ENCODE measurements at places on chromosomes 13 and 19.
A peak's percentile ranks its signal among the peaks of the same experiment; 100 is the strongest.

DNA sequence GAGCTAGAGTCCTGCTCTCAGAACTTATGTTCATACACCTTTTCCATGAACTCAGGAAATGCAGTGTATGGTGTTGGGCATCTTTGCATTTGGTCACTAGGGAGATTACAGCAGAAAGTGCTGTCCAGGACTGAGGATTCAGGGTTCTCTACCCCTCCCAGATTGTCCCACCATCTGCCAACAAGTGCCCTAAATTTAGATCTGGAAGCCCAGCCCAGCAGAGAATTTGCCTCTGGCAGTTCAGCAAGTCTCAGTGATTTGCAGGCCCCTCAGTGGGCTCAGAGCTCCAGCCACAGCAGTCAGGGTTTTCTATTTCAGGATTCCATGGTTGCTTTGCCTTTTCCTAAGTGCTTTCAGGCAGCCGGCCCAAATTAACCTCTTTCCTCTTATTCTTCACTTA lies 23.4 kb downstream of the CNFN start:
- no peak for DNase-seq
- peaks cover 12% of the 10 kb centered on the region for H3K36me3 ChIP-seq
- H3K4me3 ChIP-seq: no peak overlapping the region
- no peaks in the 10 kb centered on the region for H3K27me3 ChIP-seq
- H3K27ac ChIP-seq: no peak overlapping the region

DNA sequence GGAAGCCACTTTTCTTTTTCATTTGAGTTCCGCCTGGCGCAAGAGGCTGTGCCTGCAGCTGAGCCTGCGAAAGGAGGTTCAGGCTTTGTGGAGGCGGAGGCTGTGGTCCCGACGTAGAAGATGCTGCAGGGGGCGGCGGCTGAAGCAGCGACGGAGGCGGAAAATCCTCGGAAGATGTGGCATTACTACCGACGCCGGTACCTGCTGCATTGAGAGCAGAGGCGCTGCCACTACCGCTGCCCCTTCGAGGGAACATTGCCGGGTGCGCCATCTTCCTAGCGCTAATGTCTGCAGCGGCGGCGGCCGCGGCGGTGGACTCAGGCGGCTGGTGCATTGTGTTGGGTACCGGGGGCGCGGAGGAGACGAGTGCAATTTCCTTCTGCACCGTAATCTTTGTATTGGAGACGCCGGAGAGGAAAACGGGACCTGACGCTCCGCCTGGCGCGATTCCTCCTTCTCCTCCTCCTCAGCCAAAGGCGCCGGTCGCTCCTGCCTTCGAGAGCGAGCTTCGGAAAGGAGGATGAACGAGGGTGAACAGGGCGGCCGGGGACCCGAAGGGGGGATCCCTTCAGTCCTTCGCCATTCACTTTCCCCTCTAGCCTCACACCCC lies at the start of gene TSC22D1:
TSC22D1 (minus strand) TSS at position 590 of the 610 bp plus-strand sequence; CDS start at position 334, 256 bp downstream.
- H3K4me3 ChIP-seq: peak within 1 kb of the TSS; percentile 91
- peak within 1 kb of the TSS; percentile 92 for H3K27ac ChIP-seq
- peak; percentile 81 for DNase-seq
- H3K36me3 ChIP-seq: peaks cover 5% of the 10 kb centered on the region
- no peaks in the 10 kb centered on the region for H3K27me3 ChIP-seq
- peaks cover 45% of the 10 kb centered on the region for H3K4me1 ChIP-seq

DNA sequence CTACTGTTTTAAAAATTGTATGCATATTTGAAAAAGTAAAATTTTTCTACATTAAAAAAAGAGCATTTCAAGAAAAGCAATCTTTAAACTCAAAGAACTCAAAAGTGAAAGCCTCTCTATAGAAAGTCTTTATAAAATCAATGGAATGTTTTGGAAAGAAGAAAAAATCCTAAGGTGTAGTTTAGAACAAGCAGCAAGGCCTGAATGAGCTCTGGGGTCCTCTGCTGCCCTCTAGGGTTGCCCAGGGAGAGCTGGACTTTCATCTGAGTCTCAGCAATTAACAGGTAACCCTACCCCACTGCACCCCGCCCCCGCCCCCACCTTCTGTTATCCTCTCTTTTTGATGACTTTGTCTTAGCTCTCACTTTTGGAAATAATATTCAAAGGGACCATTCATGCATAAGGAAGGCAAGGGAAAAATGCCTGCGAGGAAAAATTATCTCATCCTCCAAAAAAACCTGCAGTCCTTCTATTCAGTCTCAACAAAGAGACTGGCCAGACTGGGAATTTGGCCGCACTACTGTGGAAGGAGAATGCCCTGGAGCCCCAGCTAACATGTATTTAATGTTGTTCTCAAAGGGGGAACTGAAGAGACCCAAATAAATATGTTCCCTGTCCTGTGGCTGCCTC lies 24.1 kb downstream of the SLC25A30 start:
- peaks cover 44% of the 10 kb centered on the region for H3K4me1 ChIP-seq
- DNase-seq: peak; percentile 63
- no peak overlapping the region for H3K4me3 ChIP-seq
- peaks cover 43% of the 10 kb centered on the region for H3K36me3 ChIP-seq
- H3K27me3 ChIP-seq: no peaks in the 10 kb centered on the region

- no peak for DNase-seq
- no peak overlapping the region for H3K27ac ChIP-seq
- no peak overlapping the region for H3K4me3 ChIP-seq
- H3K36me3 ChIP-seq: peaks cover 3% of the 10 kb centered on the region
- peaks cover 55% of the 10 kb centered on the region for H3K4me1 ChIP-seq
Observed at GRCh38 chr13:74003374-74003773, 130.8 kb downstream of the KLF12 start.

DNA sequence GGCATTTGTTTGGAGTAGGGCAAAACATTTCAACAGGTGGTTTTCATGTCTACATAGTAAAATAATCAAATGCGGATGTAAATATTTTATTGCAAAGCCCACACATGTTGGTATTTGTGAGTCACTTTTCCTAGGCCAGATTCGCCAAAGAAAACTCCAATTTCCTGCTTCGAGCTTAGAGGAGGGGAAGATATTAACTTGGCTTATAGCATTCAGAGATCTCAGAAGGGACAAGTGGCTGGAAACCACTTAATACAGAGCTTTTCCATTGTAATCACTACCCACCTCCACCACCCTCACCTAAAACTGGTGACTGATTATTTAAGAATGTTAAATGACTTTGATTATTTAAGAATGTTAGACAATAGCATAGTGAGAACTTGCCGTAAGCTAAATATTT lies 530.6 kb upstream of the SPRY2 start:
- no peaks in the 10 kb centered on the region for H3K4me1 ChIP-seq
- H3K27me3 ChIP-seq: no peaks in the 10 kb centered on the region
- no peaks in the 10 kb centered on the region for H3K36me3 ChIP-seq
- no peak for DNase-seq
- H3K4me3 ChIP-seq: no peak overlapping the region

- H3K4me3 ChIP-seq: peak overlapping the region; percentile 65
- peaks cover under 1% of the 10 kb centered on the region for H3K36me3 ChIP-seq
- H3K27ac ChIP-seq: peak overlapping the region; percentile 30
- H3K27me3 ChIP-seq: no peaks in the 10 kb centered on the region
Observed at GRCh38 chr19:3047496-3048189, 14.7 kb downstream of the TLE5 start.

DNA sequence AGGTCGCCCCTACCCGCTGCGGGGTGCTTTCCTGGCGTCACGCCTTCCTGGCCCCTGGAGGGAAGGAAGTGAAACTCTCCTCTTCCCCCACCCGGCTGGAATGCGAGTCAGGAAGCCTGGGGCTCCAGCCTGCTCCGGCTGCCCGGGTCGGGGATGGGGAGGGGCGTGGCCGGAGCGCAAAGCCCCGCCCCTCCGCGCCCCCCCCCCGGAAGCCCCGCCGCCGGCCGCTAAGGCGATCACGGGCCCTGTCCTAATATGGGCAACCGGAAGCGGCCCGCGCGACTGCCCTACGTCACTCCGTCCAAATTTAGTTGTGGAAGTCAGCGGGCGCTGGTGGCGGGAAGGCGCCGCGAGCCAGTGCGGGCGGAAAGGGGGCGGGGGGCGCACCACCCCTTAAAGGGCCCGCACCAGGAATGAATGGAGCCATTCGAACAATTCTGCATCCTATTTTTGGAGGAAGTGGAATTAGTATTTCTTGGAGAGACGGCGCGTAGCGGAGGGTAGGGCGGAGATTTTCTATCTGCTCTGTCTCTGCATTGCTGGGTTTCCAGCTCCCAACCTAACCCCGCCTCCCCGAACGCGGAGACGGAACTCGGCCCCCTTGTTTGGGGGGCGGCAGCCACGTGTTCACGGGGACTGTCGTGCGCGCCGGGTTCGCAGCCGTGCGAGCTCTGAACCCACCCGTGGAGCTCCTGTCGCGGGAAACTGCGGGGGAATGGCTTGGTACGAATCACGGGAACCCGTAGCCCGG lies 1.6 kb downstream of the IER2 start:
- peaks cover 30% of the 10 kb centered on the region for H3K36me3 ChIP-seq
- peak overlapping the region; percentile 100 for H3K27ac ChIP-seq
- peak; percentile 98 for DNase-seq
- H3K4me3 ChIP-seq: peak overlapping the region; percentile 83

DNA sequence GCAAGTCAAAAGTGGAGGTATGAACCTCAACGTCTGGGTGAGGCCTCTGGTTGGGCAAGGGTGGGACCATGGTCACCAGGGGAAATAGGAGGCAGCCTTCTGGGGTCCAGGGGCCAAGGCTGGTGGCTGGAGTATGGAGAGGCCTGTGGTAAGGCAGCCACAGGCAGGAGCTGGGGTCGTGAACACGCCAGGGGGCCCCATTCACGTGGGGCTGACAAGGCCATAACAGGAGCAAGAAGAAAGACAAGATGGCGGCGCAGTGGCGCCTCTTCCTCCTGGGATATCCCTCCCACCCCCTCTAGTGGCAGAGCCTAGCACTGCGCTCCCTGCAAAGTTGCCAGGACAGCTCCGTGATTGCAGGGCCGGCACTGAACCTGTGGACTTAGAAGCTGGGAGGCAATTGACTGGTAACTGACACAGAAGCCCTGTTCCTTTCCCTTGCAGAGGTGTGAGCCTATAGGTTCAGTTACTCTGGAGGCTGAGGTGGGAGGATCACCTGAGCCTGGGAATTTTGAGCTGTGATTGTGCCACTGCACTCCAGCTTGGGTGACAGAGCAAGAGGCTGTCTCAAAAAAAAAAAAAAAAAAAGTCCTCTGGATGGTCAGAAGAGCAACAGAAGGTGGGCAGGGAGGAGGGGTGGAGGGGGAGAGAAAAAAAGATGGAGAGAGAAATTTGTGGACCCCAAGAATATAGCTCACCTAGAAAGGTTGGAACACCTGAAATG lies 19.7 kb upstream of the EDDM13 start:
- H3K36me3 ChIP-seq: peaks cover 4% of the 10 kb centered on the region
- H3K4me1 ChIP-seq: no peaks in the 10 kb centered on the region
- DNase-seq: peak; percentile 90
- no peak overlapping the region for H3K27ac ChIP-seq
- H3K27me3 ChIP-seq: no peaks in the 10 kb centered on the region

GRCh38 chr19:49766007-49766929 lies 533 bp upstream of the AP2A1 start:
- peaks cover 29% of the 10 kb centered on the region for H3K4me1 ChIP-seq
- peak; percentile 100 for DNase-seq
- H3K27me3 ChIP-seq: no peaks in the 10 kb centered on the region
- H3K4me3 ChIP-seq: peak overlapping the region; percentile 91
- peaks cover 3% of the 10 kb centered on the region for H3K36me3 ChIP-seq

DNA sequence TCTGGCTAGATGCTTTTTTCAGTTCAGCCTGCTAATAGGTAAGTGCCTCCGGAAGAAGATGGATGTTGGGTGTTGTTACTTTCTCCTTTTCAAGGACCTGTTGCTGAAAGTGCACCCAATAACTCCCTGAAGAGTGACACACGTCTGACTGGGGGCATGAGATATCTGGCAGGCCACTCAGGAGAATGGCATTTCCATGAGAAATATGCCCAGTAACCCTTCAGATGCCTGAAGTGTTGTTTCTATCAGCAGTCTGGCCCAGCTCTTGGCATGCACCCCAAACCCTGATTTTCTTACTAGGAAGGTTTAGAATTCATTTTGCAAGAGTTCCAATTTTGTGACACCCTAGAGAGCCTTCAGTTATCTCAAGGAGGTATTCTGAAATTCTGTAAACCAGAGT lies 71.5 kb downstream of the ARHGAP35 start:
- no peak for DNase-seq
- no peak overlapping the region for H3K27ac ChIP-seq
- H3K4me3 ChIP-seq: no peak overlapping the region
- H3K4me1 ChIP-seq: peaks cover 52% of the 10 kb centered on the region

- H3K36me3 ChIP-seq: peaks cover 12% of the 10 kb centered on the region
- H3K4me1 ChIP-seq: peaks cover 15% of the 10 kb centered on the region
- peak overlapping the region; percentile 57 for H3K27ac ChIP-seq
- DNase-seq: peak; percentile 35
- no peak overlapping the region for H3K4me3 ChIP-seq
- H3K27me3 ChIP-seq: no peaks in the 10 kb centered on the region
Observed at GRCh38 chr19:10769533-10770491, 51.9 kb downstream of the DNM2 start.

DNA sequence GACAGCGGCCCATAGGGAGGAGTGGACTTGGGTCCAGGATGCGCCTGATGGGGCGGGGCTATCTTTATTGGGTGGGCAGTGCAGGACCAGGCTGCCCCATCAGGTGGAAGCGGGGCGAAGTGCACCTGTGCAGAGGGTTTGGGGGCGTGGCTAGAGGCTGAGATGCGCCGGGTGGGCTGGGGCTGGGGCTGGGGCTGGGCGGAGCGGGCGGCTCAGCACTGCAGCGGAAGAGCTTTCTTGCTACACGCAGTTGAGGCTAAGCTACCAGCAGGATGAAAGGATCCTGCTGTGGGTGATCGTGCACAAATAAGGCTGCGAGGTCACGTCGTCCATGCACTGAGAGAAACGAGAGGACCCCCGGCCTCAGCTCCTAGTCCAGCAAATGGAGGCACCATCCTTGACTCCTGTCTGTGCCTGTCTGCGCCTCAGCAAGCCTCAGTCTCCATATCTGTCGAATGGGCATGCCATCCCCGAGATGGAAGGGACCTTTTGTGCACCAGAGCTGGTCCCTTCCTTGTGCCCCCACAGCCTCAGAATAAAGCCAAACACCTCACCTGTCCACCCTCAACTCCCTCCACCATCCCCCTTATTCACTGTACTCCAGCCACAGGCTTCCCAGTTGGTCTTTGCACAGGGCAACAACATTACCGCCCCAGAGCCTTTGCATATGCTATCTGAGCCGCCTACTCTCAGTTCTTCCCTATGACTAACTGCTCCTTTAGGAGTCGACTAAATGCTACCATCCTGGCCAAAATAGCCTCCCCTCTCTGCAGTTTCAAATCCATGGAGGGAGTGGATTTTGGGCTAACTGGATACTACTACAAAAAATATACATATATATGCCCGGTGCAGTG lies 21.0 kb upstream of the HOMER3 start:
- H3K27me3 ChIP-seq: peaks cover 11% of the 10 kb centered on the region
- peaks cover 6% of the 10 kb centered on the region for H3K4me1 ChIP-seq
- peak; percentile 35 for DNase-seq
- no peaks in the 10 kb centered on the region for H3K36me3 ChIP-seq
- no peak overlapping the region for H3K27ac ChIP-seq
- H3K4me3 ChIP-seq: no peak overlapping the region

GRCh38 chr13:73952648-73953047 lies 181.6 kb downstream of the KLF12 start:
- peak overlapping the region; percentile 47 for H3K27ac ChIP-seq
- peaks cover 72% of the 10 kb centered on the region for H3K4me1 ChIP-seq
- H3K4me3 ChIP-seq: no peak overlapping the region
- H3K27me3 ChIP-seq: no peaks in the 10 kb centered on the region

- H3K36me3 ChIP-seq: peaks cover 81% of the 10 kb centered on the region
- H3K27me3 ChIP-seq: no peaks in the 10 kb centered on the region
- peak overlapping the region; percentile 97 for H3K27ac ChIP-seq
- H3K4me3 ChIP-seq: peak overlapping the region; percentile 92
Observed at GRCh38 chr19:52028780-52029123, 573 bp upstream of the ZNF614 start.

- no peak overlapping the region for H3K4me3 ChIP-seq
- no peak overlapping the region for H3K27ac ChIP-seq
- no peak for DNase-seq
- no peaks in the 10 kb centered on the region for H3K36me3 ChIP-seq
- H3K4me1 ChIP-seq: peaks cover 20% of the 10 kb centered on the region
Observed at GRCh38 chr13:30004204-30004603, 153.8 kb upstream of the UBL3 start.

All from activated CD8-positive, alpha-beta T cell treated with anti-CD3 and anti-CD28 coated beads for 36 hours (primary cell).